Activated CD8-positive, alpha-beta memory T cell treated with anti-CD3 and anti-CD28 coated beads for 1 hour (primary cell): ENCODE measurements at places on chromosomes 13 and 19.

GRCh38 chr19:44748426-44749254 lies at the start of gene BCL3:
Gene BCL3 (plus strand): TSS chr19:44748708. CDS start chr19:44748791, 83 bp downstream.
- peak; percentile 59 for DNase-seq

- DNase-seq, result no peak
Measured at GRCh38 chr19:41904118-41904870, 21.3 kb downstream of the ARHGEF1 start.

GRCh38 chr13:26468265-26468801 lies 89.2 kb upstream of the WASF3 start:
- DNase-seq, result no peak

- DNase-seq, result no peak
Measured at GRCh38 chr19:32416749-32417456, 11.3 kb downstream of the DPY19L3 start.

GRCh38 chr19:18644196-18645034 lies 7.6 kb downstream of the KLHL26 start:
- no peak for DNase-seq

GRCh38 chr19:18730885-18731513 lies 47.5 kb downstream of the CRTC1 start:
- no peak for DNase-seq

GRCh38 chr13:100128838-100129237 lies 39.9 kb downstream of the PCCA start:
- DNase-seq, result no peak

DNA sequence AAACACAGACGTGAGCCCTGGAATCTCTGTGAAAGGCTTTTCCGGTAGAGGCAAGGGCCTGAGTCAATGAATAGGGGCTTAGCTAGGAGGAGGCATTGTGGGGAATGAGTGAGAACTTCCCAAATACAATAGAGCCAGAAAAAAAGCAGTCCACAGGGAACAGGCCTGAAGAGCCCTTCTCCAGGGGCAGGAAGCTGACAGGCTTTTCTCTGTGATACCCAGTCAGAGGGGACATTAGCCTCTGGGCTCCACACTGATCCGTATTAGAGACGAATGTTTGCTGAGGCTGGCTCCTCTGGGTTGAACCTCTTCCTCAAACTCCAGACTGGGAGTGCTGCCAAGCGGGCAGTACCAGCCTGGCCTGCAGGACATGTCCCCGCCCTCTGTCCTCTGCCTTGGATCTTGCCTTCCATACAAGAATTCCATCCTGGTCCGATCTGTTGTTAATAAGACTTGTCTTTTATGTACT lies 2.3 kb downstream of the DHRS12 start:
- DNase-seq, result no peak

DNA sequence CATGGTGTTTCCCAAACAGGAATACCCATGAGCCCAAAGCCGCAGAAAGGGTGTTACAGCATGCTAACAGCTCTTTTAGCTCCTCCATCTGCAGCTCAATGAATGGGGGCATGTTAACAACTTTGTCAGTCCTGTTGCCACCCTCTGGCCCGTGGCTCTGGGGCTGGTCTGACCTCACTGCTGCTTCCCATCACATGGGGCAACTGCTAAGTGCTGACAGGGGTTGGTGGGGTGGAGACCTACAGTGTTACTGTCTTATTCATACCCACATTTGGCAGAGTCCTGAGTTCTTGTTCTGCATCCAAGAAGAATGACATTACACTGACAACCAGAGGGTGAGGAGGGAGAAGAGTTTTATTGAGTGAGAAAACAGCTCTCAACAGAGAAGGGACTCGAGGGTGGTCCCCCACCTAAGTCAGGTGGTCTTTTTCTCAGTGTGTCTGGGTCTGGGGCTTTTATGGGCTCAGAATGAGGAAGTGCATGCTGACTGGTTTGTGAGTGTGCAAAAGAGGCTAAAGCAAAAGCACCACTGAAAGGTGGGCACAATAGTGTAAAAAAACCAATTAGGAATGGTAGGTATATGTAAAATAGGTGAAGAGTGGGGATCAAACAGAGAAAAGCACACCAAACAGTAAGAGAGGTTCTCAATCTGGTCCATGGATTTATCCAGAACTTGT lies 1952.0 kb upstream of the PCDH20 start:
- DNase-seq, result no peak

- no peak for DNase-seq
Measured at GRCh38 chr13:50794226-50794625, 49.3 kb downstream of the DLEU7 start.

- no peak for DNase-seq
Measured at GRCh38 chr19:4578552-4579248, 19.2 kb upstream of the SEMA6B start.

- no peak for DNase-seq
Measured at GRCh38 chr13:112893570-112894422, 75.2 kb upstream of the MCF2L start.

DNA sequence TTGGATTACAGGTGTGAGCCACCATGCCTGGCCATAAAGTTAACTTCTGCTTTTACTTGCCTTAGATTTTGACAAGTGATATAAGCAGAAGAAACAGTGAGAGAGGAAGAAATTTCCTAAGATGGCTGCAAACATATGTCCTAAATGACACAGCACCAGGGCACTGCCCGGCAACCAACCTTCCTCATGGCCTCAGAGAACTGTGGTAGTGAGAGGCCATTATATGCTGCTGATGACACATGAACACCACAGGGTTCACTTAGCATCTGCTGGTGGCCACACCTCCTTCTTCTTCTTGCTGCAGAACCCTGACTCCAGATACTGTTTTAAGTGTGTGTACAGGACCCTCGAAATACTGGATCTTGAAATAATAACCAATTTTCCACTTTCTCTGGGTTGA lies 88.2 kb downstream of the KCTD12 start:
- DNase-seq, result no peak

DNA sequence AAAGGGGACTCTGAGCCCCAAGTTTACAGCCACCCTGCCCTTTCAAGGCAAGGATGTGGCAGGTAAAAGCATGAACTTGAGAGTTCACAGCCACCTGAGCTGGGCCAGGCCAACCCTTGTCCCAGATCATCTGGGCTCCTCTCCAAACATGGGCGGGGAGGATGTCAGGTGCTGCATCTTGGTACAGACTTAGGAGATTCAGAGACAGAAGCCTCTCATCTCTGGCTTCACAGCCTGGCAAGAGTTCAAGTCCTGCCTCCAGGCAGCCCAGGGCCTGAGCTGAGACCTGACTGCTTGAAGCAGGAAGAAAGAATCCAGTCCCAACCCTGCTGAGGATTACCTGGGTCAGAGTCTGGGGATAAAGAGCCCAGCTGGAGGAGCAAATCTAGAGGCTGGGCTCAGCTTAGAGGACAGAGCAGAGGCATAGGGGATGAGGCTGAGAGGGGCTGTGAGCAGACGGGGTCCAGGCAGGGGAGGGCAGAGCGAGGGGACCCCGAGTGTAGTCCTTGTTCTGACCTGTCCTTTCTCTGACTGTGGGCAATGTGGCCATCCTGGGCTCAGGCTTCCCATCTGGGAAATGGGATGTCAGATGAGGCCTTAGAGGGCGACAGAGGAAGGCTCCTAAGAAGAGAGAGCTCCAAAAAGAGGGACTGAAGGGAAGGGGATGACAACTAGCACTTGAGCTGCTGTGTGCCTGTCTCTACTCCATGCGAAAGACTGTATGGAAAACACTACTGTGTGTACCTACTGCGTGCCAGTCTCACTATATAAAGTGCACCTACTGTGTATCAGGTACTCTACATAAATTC lies 6.6 kb upstream of the OR10H5 start:
- no peak for DNase-seq

- no peak for DNase-seq
Measured at GRCh38 chr19:49847731-49848696, 2.9 kb upstream of the PTOV1 start.

GRCh38 chr19:52094526-52095130 lies 937 bp downstream of the ZNF841 start:
- DNase-seq, result no peak
